ENCODE measurements at places on chromosomes 4 and X.

DNA sequence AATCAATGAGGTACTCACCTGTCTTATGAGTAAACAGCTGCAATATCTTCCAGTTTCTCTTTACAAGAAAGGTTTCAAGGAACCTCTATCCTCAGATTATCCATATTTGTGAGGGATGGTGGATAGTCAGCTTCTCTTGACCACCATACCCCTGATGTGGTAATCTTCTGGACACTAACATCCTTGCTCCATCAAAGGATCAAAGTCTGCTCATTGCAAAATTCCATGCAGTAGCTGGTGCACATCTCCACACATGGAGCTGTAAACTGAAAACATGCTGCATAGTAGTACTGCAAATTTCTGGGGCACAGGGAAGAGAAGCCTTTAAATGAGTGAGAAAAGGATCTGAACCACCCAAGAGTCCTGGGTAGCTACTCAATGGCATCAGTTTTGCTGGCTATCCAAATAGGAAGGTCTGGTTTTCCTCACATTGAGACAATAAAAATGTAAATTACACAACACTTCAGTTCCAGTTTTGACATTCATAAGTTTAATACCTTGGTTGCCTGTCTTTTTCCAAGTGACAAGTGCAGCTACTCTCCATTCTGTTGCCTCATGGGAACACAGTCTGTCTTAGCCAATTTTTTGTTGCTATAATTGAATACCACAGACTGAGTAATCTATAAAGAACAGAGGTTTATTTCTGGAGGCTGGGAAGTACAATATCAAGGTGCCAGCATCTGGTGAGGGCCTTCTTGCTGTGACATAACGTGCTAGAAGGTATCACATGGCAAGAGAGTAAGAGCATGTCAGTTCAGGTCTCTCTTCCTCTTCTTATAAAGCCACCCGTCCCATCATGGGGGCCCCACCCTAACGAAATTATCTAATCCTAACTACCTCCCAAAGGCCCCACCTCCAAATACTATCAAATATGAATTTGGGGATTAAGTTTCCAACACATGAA lies 34.4 kb upstream of the ARHGEF6 start:
- DNase-seq: no peak

DNA sequence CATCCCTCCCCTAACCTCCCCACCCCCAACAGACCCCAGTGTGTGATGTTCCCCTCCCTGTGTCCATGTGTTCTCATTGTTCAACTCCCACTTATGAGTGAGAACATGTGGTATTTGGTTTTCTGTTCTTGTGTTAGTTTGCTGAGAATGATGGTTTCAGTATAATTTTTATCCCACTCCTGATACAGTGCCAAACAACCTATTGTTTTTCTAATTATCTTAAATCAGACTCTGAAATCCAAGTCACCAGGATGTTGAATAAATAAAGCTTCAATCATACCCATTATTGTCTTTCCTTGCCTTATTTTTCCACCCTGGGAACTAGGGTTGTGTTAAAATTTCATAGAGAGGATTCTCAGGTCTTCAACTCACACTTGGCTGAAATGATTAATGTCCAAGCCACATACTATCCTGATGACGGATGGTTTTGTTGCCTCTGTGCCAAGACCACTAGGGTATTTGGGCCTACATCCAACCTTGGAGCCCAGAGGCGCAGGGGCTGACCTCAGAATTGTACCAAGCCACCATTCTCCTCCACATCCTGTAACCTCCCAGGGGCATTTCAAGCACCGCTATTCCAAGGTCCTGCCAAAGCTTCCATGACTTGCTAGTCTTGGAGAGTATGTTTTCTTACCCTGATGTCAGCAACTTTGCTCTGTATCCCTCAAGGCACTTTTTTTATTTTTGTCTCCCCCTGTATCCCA lies 332.4 kb downstream of the ARHGAP24 start:
- no peak for DNase-seq

DNA sequence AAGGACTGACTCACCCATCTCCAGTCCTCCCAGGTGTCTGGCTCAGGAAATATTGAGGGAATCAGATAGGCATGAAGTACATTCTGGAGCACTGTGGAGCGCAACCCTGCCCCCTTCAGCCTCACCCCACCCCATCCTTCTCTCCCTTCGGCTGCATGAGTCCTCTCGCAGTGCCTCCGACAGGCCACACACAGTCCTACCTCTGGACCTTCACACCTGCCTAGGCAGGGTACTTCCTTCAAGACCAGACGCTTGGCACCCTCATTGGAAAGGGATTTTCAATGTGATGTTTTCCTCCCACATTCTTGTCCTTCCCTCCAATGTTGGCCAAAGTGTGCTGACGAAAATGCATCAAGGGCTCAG lies 26.8 kb upstream of the PPP2R2C start:
- DNase-seq: no peak

DNA sequence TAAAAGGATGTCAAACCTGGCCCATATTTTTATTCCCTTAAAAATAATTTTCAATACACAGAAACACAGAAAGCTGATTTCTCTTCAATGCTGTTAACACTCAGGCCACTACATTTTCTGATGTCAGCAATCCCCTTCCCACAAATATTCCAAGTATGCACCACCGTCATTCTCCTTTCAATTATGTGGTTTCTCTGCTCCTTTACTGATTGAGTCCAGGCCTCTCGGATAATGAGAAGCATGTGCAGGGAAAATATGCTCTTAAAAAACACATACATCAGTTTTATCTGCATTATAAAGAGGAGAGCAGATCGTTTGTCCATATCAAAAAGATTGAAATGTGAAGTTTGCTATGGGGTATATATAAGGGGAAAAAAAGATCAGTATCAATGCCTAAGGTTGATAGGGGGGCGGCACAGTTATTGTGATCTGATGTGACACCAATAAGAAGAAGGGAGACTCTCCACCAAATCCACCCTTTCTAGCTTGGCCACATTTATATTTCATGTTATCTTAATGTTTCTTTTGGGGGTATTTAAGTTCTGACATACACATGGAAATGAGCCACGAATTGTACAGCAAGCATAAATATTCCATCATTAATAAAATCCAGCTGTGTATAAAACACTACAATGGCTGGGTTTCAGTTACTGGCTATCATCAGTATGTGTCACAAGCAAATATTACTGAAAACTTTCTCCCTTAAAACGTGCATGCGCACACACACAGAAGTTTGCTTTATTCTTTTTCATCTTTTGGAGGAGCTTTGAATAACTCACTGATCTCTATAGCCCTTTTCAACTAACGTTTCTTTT lies 6.4 kb downstream of the AMOT start:
- DNase-seq: no peak

DNA sequence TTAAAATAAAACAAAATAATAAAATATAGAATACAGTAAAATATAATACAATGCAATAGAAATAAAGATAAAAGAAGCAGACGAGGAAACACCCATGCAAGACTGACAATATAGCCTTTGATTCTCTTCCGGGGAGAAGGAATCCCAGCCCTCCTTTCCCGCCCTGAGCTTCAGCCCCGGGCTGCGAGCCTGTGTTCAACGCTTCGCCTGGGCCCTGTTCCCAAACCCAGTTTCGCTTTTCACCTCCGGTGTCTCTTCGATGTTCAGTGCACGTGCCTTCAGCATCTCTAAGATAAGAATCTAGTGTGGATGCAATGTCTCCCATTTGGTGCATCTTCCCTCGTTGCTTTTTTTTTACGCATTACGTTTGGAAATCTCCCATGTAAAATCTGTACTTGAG lies 38.4 kb upstream of the ARSD start:
- no peak for DNase-seq

DNA sequence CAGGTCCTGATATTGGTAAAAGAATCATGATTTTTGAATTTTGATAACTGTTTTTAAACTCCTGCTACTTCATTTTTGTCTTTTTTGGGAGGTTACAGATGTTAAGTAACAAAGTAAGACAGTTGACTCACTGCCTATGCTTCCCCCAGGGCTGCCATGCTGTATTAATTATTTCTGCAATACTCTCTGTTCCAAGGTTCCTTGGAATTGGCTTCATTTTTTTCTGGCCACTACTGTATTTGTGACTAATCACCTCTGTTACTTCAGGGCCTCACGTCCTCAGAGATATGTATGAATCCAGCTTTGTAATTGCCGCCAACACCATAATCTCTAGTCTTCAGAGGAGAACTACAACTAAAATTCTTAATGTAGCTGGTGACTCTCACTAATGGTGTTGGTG lies 1729.3 kb downstream of the C4orf33 start:
- no peak for DNase-seq

DNA sequence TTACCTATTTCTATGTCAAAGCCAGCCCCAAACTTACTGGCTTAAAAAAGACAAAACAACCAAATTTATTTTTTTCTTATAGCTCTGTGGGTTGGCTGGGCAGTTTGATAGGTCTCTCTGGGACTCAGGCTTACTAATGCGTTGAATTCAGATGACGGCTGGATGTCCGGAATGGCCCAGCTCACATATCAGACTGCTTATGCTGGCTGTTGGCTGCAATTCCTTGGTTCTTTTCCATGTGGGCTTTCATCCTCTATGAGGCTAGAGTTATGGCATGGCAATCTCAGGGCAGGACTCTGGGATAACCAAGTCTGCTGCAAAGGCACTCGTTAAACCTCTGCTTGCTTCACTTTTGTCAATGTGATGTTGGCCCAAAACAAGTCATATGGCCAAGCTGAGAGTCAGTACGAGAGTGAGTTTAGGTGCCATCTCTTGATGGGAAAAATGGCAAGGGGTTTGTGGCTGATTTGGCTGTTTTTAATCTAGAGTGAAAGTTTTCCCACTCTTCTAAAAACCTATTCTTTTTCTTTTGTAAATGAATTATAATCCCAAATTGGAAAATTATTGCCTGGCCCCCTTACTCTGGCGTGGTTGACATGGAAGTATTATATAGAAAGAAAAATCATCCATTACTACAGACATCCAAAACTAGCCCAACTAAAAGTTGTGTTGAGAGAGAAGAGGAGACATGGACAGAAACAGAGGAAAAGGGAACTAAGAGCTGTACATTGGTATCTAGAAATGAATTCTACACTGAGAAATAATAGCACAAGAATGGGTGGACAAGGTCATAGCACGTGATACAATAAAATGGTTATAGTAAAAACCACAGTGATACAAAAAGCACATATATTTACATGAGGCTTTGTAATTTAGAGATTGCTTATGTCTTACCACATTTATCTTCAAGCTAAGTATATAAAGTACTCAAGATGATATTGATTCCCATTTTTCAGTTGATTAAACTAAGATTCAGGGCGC lies 6.6 kb downstream of the PRIMPOL start:
- DNase-seq: no peak

- DNase-seq: no peak
Observed at GRCh38 chr4:109916027-109916409, 3.3 kb downstream of the EGF start.

- no peak for DNase-seq
Observed at GRCh38 chr4:141391771-141392170, 171.1 kb downstream of the ZNF330 start.

Measured in GM06990 (cell line).